Stimulated activated CD4-positive, alpha-beta T cell treated with anti-CD3 and anti-CD28 coated beads, Interleukin-1b, Interleukin-23, amount 100 ng/mL, for 1 hour (primary cell): ENCODE measurements at places on chromosomes 3 and 15.

DNA sequence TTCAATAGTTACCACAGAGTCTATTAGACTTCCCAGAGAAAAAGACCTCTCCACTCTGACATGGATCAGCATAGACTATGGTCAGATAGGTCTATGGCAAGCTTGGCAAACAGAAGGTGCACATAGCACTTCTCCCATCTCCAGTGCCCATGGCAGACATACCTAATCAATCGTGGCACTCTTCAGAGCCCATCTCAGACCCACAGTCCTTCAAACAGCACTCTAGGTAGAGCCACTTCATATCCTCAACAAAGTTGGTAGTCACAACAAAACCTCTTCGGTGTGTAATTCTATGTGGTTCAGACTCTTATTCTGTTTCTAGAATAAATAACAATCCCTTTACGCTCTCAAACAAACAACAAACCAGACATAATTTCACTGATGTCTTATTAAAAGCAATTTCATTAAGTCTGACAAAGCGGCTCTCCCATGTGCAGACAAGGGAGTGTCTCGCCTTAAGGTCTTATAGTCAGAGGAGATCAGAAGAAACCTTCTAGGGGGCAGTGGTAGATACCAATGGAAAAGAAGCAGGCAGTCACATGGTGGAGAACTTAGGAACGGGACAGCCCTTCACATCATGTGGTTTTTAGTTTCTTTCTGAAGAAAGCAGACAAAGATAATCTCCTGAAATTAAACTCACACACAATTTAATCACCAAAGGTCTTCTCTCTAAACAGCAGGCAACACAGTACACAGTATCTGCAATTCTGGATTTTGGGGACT is 483.4 kb downstream of the FOXP1 start:
- no peak for DNase-seq

DNA sequence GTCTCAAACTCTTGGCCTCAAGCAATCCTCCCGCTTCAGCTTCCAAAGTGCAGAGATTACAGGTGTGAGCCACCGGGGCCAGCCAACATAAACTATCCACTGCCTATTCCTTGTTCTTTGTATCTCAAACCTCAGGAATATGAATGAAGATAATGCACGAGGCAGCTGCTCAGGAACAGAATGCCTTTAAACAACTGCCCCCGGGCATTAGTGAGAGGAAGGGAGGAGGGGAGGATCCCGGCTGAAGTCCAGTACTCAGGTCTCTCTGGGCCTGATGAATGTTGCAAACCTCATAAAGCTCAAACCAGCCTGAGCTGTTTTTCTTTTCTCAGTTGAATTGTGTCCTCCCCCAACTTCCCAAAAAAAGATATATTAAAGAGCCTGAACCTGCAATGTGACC is 26.9 kb upstream of the MTMR14 start:
- no peak for DNase-seq

DNA sequence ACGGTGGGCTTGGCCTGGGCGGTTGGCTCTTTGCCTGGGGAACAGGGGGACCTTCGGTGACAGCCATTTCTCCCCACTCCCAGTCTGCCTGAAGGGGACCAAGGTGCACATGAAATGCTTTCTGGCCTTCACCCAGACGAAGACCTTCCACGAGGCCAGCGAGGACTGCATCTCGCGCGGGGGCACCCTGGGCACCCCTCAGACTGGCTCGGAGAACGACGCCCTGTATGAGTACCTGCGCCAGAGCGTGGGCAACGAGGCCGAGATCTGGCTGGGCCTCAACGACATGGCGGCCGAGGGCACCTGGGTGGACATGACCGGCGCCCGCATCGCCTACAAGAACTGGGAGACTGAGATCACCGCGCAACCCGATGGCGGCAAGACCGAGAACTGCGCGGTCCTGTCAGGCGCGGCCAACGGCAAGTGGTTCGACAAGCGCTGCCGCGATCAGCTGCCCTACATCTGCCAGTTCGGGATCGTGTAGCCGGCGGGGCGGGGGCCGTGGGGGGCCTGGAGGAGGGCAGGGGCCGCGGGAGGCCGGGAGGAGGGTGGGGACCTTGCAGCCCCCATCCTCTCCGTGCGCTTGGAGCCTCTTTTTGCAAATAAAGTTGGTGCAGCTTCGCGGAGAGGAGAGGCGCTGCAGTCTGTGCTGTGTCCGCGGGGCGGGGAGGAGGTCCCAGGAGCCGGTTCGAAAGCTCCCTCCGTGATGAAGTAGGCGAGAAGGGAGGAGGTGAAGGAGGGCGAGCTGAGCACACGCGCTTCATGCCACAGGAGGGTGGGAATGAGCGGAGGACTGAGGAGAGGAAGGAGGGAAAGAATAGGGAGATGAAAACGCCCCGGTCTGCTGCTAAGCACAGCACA is 9.6 kb downstream of the CLEC3B start:
- DNase-seq: no peak

GRCh38 chr3:36501616-36502015 is 121.3 kb downstream of the STAC start:
- DNase-seq: no peak
